ENCODE measurements at places on chromosomes 2 and 18.
A peak's percentile ranks its signal among the peaks of the same experiment; 100 is the strongest.

- no peak for DNase-seq
Measured at GRCh38 chr18:369224-370015, 101.6 kb upstream of the THOC1 start.

- no peak for DNase-seq
Measured at GRCh38 chr2:173043897-173044519, 31.6 kb upstream of the MAP3K20 start.

GRCh38 chr2:10659898-10660568 lies 29.7 kb downstream of the NOL10 start:
- DNase-seq: peak; percentile 40

DNA sequence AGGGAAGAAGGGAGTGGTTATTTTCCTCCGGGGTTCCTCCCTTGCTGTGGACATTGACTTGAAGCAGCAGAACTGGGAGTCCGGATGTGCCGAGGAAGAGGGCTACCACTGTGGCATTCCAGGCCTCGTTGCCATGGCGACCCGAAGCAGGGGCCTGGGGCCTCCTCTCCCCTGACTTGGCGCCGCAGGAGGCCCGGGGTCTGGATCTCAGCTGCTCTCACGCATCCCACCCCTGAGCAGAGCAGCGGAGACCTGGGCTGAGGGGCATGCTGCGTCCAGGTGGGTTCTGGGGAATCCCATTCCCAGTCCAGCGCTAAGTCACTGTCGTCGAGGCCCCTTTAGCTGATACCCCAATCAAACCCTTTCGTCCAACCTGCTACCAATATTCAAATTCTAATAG lies 100.2 kb downstream of the BCL11A start:
- no peak for DNase-seq

GRCh38 chr2:1997976-1998375 lies 253.7 kb upstream of the PXDN start:
- no peak for DNase-seq

DNA sequence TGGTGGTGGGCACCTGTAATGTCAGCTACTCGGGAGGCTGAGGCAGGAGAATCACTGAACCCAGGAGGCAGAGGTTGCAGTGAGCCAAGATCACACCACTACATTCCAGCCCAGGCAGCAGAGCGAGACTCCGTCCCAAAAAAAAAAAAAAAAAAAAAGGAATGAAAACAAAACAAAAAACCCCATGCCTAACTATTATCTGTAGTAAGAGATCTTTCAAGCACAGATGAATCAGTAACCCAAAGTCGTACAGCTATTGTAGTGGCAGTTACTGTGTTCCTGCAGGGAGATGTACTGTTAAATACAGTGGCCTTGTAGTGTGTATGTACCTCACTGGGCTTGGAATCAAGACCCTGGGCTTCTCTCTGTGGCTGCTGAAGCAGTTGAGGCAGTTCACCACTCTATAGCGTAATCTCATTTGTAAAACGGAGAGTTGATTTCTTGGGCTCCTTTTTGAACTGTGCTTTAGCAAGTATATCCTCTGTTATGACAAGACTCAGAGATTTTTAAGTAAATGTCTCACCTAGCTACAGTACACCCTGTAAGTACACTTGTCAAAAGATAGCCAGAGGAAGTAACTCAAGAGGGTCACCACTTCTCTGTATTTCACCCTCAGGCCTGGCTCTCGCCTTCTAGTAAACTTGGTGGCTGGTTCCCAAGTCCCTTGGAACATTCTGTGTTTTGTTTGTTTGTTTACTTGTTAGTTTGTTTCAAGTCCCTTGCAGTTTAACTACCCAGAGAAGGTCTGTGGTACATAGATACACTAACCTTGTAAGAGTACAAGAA lies 109.6 kb upstream of the FOSL2 start:
- no peak for DNase-seq

GRCh38 chr2:33441235-33441810 lies 35.1 kb upstream of the RASGRP3 start:
- DNase-seq: no peak

DNA sequence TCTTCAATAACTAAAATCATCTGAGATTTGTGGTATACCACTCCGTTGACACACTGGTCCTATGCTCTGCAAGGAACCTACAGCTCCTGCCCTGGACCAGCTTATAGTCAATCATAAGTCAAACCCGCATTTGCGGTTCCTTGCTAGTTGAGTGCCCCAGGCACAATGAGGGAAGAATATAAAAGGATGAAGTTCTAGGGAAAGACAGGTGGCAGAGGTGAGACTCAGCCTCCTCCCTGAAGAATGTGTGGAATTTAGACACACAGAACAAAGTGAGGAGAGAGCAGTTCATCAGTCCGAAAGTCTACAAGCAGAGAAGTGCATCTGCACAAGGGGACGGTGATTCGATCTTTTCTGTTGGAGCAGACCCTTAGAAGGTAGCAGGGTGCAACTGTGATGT lies 615.0 kb upstream of the FANCL start:
- DNase-seq: no peak

DNA sequence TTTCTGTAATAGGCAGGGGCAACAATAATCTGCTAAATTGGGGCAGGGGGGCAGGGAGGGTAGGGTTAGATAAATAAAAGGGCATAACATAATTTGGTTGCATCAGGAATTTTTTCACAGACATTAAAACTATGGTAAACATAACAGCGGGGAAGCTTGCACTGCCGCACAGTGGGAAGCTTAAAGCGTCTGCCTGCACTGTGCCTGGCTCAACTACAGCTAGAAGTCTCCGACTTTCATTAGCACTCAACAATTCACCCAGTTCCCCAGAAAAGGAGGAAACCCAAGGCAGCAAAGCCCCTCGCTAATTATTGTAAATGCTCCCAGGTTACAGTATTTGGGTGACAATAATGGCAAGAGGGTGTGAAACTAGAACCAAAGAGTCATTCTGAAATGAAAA lies 562.9 kb downstream of the ARHGAP15 start:
- DNase-seq: no peak

DNA sequence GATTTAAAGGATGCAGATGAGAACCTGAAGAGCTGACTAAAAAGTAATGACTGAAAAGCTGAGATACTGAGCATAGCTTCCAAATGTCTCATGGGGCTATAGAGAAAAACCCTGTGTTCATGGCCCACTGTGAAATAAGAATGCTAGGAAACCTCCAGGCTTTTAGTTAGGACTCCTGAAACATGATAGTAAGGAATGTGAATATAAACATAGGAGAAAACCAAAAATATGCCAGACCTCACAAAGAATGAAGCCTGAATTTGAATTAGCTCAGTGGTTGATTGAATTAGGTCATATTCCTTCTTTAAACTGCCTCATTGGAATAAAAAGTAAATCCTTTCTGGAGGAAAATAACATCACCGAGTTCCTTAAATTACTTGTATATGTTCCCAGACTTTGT lies 194.5 kb upstream of the NXPH2 start:
- DNase-seq: no peak

DNA sequence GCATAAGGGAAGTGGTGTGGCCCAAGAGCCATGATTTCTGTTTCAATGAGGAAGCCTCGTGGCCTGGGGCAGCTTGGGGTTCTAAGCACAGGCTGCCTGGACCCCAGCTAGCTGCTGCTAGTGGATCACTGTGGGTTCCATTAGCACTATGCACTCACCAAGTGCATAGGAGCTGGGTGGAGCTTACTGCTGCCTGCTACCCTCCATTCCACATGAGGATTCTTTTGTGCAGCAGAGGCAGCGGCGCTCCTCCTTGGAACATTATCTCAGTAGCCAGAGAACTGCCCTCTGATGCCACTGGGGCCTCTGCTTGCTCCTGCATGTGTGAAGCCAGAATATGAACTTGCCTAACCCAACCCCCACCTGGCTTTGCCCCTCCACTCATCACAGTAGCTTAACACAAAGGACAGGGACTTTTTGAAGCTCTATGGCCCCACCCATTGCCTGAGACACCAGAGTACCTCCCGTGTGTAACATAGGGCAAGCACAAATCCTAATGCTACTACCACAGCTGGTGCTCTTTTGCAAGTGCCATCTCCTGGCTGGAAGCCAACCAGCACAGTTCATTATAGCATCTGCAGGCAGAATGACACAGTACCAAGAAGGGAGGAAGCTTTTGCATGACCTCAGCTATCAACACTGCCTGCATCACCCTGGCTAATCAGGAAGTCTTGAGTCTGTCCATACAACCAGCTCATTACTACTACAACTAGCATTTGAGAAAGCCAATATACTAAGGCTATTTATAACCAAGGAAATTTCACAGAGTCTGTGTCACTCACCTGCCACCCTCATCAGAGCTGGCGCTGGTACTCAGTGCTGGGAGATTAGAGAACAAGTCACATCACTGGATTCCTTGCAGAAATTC lies 297.0 kb upstream of the GULP1 start:
- no peak for DNase-seq

- no peak for DNase-seq
Measured at GRCh38 chr2:152584301-152584700, 133.0 kb downstream of the PRPF40A start.

DNA sequence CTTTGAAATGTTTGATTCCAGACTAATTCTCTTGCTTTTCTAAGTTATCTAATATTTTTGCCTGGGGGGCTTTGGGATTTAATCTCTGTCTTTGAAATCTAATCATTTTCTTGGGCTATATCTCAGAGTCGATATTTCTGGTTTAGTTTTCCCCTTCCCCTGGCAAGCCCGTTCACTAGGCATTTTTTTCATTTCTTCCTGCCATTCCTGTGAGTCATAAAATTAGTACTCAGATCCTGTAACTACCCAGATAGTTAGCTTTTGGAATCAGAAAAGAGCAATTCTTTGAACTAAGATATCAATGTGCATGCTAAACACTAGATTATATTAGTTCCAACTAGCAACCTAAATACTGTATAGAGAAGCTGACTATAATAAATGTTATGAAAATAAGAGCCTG lies 29.4 kb upstream of the RNF149 start:
- no peak for DNase-seq

DNA sequence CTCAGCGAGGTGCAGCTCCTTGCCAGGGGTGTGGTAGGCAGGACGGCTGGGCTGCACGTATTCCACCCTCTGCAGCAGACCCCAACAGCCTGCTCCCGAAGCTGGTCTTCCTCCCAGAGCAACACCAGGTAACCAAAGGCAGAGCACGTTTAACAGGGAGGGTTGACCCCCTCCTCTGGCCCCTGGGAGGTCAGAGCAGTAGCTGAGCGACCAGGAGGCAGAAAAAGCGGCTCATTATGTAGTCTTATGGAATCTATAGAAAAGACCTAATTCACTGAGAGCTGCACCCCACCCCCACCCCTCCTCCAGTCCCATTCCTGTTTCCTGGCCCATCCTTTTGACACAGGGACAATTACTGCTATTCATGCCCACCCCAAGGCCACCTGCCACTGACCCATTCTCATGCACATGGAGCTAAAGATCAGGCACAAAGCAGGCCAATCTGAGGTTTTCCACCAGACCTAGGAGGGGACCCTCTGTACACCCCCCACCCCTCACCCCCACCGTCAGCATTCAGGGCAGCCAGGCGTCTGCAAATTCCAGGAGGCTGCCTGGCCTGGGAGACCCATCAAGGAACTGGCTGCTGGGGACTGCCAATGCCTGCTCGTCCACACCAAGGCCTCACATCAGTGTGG lies 60.9 kb upstream of the FZD7 start:
- DNase-seq: no peak

DNA sequence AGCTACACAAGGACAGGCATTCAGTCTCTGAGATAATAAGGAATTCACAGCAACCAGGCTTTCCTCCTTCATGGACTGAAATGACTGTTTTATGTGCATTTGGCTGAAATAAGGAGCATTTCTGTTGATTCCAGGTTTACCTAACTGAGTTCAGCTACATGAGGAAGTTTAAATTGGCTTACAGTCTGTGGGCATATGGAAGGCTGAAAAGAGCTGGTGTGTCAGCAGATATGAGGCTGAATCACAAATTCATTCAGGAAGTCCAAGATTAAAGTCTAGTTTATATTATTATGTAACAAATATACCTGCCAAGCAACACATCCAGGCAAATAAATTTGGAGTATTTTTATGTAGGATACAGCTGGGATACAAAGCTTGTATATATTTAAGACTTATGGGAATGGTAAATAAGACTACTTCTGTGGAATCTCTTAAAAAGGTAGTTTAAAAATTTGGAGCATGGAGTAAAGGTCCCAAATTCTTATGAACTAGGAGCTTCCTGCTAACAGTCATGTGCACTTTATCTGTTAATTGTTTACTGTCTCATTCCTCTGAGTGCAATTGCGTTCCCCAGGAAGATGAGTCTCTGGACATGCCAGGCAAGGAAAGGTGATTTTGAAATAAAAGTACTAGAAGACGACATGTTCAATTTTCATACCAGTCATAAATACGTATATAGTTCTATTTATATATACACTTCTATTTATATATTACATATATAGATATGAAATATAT lies 53.0 kb downstream of the ZC3H8 start:
- DNase-seq: no peak

GRCh38 chr2:3814706-3815245 lies 111.4 kb downstream of the DCDC2C start:
- no peak for DNase-seq

DNA sequence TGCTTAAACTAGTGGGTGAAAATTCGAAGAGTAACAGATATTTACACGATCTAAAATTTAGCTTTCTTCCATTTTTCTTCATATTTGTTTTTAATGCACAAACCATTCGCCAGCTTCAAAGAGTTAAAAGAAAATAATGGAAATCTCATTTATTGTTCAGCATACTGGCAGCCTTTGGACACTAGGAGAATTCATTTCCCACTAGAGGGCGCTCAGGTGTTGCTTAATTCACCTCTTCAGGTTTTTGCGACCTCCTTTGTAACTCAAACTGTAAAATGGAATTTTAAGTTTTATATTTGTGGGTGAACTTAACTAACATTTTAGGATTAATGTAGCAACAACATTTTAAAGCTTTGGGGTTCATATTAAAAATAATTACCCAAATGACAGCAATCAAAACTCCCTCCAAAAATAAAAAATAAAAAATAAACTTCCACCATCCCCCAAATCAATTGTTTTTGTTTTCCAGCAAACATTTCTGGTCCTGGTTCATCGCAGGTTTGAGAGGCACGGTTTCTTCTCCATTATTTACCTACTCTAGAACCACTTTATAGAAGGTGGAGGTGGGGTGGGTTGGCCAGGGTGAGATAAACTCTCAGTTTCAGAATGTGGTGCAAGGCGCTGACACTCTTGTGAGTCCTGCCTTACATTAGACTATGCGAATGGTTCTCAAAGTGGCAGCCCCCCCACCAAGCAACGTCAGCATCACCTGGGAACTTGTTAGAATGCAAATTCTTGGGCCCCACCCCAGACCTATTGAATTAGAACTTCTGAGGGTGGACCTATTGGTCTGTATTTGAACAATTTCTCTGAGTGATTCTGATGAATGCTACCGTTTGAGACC lies 24.7 kb upstream of the PNPT1 start:
- peak; percentile 54 for DNase-seq

DNA sequence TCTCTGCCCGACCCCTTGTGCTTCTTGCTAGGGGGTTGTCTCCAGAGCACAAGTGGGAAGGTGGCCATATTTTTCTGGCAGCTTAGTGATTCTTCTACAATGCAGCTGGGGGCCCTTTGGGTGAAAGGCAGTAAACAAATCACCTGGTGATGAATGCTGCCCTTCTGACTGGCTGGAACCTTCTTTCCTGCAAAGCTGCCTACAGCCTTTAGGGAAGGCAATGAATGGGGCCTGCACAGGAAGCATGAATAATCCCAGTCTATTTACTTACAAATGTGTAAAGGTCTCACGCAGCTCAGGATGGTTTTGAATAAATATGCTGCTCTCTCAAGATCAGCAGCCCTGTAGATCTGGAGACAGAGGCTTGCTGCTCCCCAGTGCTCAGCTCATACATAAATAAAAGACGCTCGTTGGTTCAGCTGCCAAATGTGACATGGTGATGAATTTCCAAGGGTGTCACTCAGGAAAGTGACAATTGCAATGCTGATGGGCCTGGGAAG lies 289.2 kb downstream of the TDRD15 start:
- no peak for DNase-seq

- no peak for DNase-seq
Measured at GRCh38 chr18:72180689-72181088, 363.5 kb downstream of the CBLN2 start.

- DNase-seq: no peak
Measured at GRCh38 chr2:112154246-112155117, 16.3 kb downstream of the FBLN7 start.
